ENCODE measurements at places on chromosomes 2 and 18.

DNA sequence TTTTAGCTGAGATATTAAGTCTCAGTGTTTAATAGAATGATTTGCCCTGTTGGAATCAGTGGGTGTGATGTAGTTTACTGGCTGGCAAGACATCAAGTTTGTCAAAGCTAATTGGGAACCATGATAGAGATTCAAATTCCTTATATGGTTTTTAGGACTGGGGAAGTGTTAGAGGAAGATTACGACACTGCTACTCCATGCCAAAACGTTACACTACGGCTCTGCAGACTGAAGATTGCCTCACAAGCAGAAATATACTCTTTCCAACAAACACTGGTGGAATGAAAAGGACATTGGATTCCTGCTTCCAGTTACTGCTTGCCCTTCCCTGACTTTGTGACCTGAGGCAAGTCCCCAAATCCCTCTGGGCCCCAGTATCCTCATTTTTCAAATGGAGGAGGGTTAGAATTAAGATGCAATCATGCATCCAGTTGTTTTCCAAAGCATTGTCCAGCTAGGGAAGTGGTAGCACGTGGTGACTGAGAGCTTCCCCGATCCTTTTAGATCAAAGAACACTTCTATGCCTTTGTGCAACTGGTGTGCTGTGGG lies 147.6 kb downstream of the CDC42EP3 start:
- DNase-seq = no peak

GRCh38 chr2:66526180-66526579 lies 91.3 kb downstream of the MEIS1 start:
- no peak for DNase-seq

GRCh38 chr2:240459401-240460252 lies 24.2 kb downstream of the GPC1 start:
- DNase-seq = no peak

GRCh38 chr2:102080451-102081242 lies 61.9 kb upstream of the IL1R1 start:
- no peak for DNase-seq

- DNase-seq = no peak
Observed at GRCh38 chr2:218082586-218083351, 13.7 kb downstream of the RUFY4 start.

GRCh38 chr2:8378016-8378810 lies 303.6 kb upstream of the ID2 start:
- no peak for DNase-seq

DNA sequence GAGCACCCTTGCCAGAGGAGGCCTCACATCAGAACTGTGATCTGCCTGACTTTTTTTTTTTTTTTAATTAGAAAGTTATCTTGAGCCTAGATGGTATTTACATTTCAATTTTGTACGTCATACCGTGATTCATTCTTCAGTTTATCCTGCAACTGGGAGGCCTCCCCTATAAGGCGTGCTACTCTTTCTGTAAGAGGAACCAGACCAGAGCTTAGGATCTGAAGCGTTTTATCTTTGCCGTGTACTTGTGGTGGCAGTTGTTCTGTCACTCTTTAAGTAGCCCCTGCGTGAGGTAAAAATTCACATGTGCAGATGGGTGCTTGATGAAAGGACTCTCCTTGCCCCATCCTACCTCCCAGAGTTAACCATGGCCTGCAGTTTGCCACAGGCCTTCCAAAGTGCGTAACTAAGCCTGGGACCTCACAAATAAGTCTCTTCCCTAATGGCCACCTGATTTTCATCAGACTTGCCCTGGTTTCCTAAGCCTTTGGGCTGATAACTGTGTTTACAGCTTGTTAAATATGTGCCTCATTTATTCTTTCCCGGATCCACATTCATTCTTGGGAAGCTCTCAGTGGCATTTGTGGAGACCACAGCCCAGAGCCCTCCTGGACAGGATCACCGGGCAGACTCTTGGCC lies 96.0 kb downstream of the MTCL1 start:
- DNase-seq = no peak

GRCh38 chr2:60926741-60927552 lies 45.6 kb downstream of the REL start:
- DNase-seq = no peak

- DNase-seq = no peak
Observed at GRCh38 chr2:36433311-36434217, 78.0 kb downstream of the CRIM1 start.

GRCh38 chr2:200338692-200339091 lies 32.2 kb downstream of the SPATS2L start:
- DNase-seq = no peak
